ENCODE measurements at places on chromosomes 1 and 21.

DNA sequence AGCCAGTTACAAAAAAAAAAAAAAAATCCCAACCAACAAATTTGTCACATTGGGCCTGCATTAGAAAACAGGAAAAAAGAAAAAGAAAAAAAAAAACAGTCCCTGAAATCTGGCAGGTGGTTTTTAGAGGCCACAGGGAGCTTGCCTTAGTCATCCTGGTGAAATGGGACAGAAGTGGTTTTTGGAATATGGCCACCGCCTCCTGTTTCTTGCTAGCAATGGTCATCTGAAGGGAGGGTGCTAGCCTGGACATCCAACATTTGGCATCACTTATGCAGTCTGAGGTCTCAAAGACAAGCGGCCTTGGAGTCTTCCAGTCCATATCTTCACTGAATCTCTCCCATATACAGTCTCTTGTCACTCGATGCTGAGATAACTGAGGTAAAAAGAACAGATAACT lies 20.1 kb upstream of the NKAIN1 start:
- DNase-seq: no peak
- H3K36me3 ChIP-seq: peaks cover 21% of the 10 kb centered on the region
- H3K27ac ChIP-seq: no peak overlapping the region

DNA sequence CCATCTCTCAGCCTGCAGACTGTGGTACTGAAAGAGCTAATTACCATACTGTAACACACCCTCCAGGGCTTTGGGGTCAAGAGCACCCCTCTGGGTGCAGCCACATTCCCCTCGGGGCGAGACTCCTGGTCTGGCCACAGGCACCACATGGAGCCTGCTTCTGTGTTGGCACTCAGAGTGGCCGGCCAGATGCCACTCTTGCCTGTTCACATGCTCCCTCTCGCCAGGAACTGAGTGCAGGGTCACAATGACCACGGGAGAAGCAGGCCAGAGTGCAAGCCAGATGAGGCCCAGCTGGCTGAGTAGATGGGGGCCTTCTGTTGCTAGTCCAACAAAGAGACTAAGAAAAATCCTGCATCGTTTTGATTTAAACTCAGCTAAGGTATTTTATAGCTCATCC lies 864.0 kb downstream of the KCNT2 start:
- no peaks in the 10 kb centered on the region for H3K4me1 ChIP-seq
- no peak overlapping the region for H3K27ac ChIP-seq
- H3K4me3 ChIP-seq: no peak overlapping the region
- peaks cover 4% of the 10 kb centered on the region for H3K36me3 ChIP-seq

- H3K27me3 ChIP-seq: peaks cover 9% of the 10 kb centered on the region
- peak overlapping the region; percentile 70 for H3K27ac ChIP-seq
- DNase-seq: peak; percentile 76
- no peaks in the 10 kb centered on the region for H3K36me3 ChIP-seq
- H3K4me3 ChIP-seq: peak overlapping the region; percentile 85
These were observed 23.4 kb upstream of the ABCG1 start for GRCh38 chr21:42195378-42196031.

GRCh38 chr1:68197891-68198290 lies 34.4 kb downstream of the WLS start:
- no peaks in the 10 kb centered on the region for H3K4me1 ChIP-seq
- H3K27ac ChIP-seq: no peak overlapping the region
- DNase-seq: no peak
- H3K4me3 ChIP-seq: no peak overlapping the region
- H3K36me3 ChIP-seq: no peaks in the 10 kb centered on the region

DNA sequence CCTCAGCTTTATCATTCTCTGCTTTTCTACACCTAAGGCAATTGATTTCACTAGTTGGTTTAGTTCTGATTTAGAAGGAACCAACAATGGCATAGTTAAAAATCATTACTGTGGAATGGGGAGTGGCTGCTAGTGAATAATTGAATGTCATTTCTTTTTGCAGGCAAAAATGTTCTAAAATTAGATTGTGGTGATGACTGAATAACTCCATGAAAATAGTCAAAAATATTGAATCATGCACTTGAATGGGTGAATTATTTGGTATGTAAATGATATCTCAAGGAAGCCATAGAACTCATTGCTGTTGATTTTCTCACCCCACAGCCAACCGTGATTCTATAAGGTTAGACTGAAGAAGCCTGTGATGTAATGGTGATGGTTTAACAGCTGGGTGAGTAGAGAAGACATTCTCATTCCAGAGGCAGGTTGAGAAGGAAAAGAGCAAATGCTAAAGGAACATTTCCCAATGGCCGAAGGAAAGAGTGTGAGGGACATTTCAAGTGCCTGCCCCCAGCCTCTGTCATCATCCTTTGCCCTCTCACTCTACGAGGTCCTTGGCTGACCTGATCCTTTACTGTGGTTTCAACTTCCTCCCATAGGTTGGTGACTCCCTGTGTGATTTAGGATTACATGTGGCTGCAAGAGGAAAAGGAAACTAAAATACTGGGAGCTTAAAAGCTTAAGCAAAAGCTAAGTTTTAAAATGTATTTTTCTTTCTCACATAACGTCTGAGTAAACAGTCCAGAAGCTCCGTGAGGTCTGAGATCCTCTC lies 12.5 kb downstream of the OVAAL start:
- peaks cover 61% of the 10 kb centered on the region for H3K27me3 ChIP-seq
- peaks cover 8% of the 10 kb centered on the region for H3K4me1 ChIP-seq
- H3K4me3 ChIP-seq: no peak overlapping the region
- H3K27ac ChIP-seq: no peak overlapping the region

DNA sequence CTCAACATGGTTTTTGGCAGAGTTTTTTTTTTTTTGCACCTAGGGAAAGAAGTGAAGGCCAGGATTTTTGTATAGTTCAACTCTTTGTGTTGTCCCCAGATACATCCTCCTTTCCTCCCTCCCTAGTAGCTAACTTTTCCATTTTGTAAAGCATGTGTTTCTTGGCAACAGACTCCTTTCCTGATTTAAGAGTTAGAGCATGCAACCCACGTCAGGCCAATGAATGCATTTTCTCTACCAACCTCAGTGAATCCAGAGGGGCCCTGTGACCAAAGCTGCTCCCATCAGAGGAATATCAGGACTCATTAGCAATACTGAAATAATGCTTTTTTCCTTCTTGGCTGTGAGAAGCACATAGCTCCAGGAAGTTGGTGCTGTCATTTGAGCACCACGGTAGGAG lies 287.2 kb downstream of the LMO4 start:
- H3K27ac ChIP-seq: no peak overlapping the region
- H3K27me3 ChIP-seq: peaks cover 9% of the 10 kb centered on the region
- no peaks in the 10 kb centered on the region for H3K36me3 ChIP-seq
- no peaks in the 10 kb centered on the region for H3K4me1 ChIP-seq
- no peak for DNase-seq

DNA sequence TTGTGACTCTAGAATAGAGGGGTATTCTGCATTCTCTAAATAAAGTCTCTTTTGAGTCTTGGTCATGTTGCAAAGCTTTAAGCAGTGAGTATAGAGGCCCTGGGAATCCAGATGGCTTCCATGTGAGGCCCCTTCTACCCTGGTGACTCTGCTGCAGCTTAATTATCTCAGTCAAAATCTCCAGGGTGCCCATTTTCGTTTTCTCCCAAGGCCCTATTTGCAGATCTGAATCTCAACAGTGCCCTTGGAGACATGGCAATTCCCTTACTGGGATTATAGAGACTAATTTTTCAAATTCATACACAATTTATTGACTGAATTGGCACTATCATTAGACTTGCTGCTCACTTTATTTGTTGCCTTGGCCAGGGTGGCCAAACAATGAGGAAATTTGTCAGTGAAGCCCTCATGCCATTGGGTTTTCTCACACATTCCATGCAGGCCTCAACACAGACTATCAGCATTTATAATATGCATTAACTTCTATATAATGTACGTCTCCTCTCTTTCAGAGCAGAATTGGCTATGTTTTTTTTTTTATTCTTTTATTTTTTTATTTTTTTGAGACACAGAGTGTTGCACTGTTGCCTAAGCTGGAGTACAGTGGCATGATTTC lies 35.1 kb downstream of the PROX1 start:
- no peak overlapping the region for H3K27ac ChIP-seq
- no peak overlapping the region for H3K4me3 ChIP-seq
- no peak for DNase-seq
- no peaks in the 10 kb centered on the region for H3K4me1 ChIP-seq

GRCh38 chr1:116463730-116464129 lies 90.7 kb downstream of the ATP1A1 start:
- H3K4me3 ChIP-seq: no peak overlapping the region
- no peaks in the 10 kb centered on the region for H3K4me1 ChIP-seq
- H3K27me3 ChIP-seq: peaks cover 15% of the 10 kb centered on the region
- H3K36me3 ChIP-seq: no peaks in the 10 kb centered on the region
- H3K27ac ChIP-seq: no peak overlapping the region

DNA sequence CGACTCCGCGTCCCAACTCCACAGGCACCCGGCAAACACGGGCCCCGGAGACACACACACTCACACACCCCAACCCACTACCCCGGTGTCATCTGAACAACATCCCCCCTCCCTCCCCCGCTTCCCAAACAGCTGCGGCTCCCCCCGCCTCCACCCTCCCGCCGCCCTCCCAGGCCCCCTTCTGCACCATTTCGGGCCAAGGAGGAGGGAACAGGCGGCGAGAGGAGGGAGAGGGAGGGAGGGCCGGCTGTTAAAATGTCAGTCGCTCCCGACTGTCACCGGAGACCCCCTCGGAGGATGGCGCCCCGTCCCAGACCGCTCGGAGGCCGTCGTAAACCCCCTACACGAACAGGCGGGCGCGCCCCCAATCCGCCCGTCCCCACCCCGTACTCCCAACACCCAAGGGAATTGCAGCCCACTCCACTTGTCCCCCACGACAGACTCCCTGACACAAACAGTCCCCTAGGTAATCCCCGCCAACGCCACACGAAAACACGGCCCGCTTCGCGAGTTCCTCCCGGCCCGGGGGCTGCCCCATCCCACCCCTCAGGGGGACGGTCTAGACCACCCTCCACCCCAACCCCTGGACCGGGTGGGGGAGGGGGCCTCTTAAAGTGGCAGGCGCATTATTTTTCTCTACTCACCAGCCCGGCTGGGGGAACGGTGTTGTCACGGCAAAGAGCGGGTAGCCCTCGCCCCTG lies 583 bp downstream of the MEF2D start:
- H3K27me3 ChIP-seq: no peaks in the 10 kb centered on the region
- DNase-seq: peak; percentile 73
- peak overlapping the region; percentile 86 for H3K4me3 ChIP-seq
- H3K4me1 ChIP-seq: peaks cover 70% of the 10 kb centered on the region

DNA sequence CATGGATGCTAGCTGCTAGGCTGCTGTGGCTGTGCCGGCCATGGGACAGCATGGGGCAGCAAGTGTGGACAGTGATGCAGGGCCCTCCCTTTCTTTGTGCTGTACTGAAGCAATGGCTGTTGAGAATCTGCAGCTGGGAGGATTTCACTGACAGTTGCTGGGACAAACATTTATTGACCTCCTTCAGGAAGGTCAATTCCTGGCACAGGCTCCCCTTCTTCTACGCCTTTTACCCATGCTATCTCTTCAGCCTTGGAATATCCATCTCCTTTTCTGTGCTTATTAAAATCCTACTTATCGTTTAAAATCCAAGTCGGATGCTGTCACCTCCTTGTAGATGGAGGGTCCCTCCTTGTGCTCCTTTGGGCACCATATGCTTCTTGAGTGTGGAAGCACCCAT lies 213.1 kb upstream of the USP24 start:
- H3K27me3 ChIP-seq: peaks cover 63% of the 10 kb centered on the region
- H3K36me3 ChIP-seq: no peaks in the 10 kb centered on the region
- H3K4me3 ChIP-seq: no peak overlapping the region
- H3K4me1 ChIP-seq: no peaks in the 10 kb centered on the region
- DNase-seq: no peak

DNA sequence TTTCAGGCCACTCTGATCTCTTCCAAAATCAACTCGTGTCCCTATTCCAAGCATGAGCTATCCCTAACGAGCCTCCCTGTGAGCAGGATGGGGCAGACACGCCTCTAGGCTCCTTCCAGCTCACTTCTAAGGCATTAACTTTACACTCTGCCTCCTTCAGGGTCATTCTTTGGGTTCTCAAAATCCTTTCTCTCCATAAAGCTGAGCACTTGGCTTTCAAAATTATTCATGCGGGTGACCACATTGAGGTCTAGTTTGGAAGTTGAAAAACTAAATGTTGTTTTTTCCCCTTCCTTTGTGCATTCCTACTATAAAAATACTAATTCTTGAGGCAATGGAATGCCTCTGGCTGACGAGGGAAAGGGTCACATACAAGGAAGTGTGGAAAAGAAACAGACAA lies 33.5 kb upstream of the BMP8B start:
- DNase-seq: no peak
- H3K4me1 ChIP-seq: peaks cover 5% of the 10 kb centered on the region
- no peak overlapping the region for H3K4me3 ChIP-seq
- no peak overlapping the region for H3K27ac ChIP-seq
- no peaks in the 10 kb centered on the region for H3K27me3 ChIP-seq

GRCh38 chr1:7745783-7746182 lies 25.3 kb upstream of the VAMP3 start:
- no peak for DNase-seq
- H3K4me3 ChIP-seq: no peak overlapping the region
- no peaks in the 10 kb centered on the region for H3K27me3 ChIP-seq
- H3K36me3 ChIP-seq: no peaks in the 10 kb centered on the region
- no peak overlapping the region for H3K27ac ChIP-seq

- peaks cover 23% of the 10 kb centered on the region for H3K4me1 ChIP-seq
- no peak for DNase-seq
- peak overlapping the region; percentile 27 for H3K27ac ChIP-seq
- H3K36me3 ChIP-seq: no peaks in the 10 kb centered on the region
- no peaks in the 10 kb centered on the region for H3K27me3 ChIP-seq
These were observed 10.6 kb downstream of the ZZZ3 start for GRCh38 chr1:77671836-77672235.

DNA sequence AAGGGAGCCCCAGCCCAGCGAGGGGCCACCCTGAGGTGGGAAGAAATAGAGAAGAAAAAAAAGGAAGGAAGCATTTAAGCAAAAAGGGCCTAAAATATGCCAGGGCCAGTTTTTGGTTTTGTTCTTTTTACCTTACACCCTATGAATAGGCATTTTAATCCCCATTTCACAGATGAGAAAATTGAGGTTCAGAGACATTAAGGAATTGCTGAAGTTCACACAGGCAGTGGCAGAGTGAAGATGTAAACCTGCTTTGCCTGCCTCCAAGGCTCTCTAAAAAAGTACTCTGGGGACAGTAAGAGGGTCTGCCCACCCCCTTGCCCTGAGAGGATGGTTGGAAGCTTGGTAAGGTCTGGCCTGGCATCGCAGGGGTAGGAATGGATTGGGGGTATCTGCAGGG lies 19.8 kb downstream of the RAP1GAP start:
- no peak for DNase-seq
- no peaks in the 10 kb centered on the region for H3K36me3 ChIP-seq
- H3K27ac ChIP-seq: no peak overlapping the region
- H3K4me1 ChIP-seq: peaks cover 15% of the 10 kb centered on the region
- no peak overlapping the region for H3K4me3 ChIP-seq

GRCh38 chr21:19031953-19032352 lies 628.4 kb upstream of the TMPRSS15 start:
- H3K27me3 ChIP-seq: no peaks in the 10 kb centered on the region
- no peak overlapping the region for H3K27ac ChIP-seq
- peaks cover 10% of the 10 kb centered on the region for H3K36me3 ChIP-seq
- no peaks in the 10 kb centered on the region for H3K4me1 ChIP-seq
